Activated CD8-positive, alpha-beta T cell treated with anti-CD3 and anti-CD28 coated beads, Interleukin-2, amount 10 ng/mL, durations not matched to agents 7 days and 5 days (primary cell): ENCODE measurements at places on chromosomes 2 and 18. TPM values are rescaled to one million over a fixed set of nuclear protein-coding genes. Genes with fewer than 3 reads are reported as not detected.

The RGPD3 gene
- 0.31 TPM for total RNA-seq

The LOXL3 gene
- total RNA-seq, result 0.23 TPM

The DLGAP1 gene
- total RNA-seq, result not detected

The TMEM127 gene
- total RNA-seq, result 34.2 TPM

The MERTK gene
- total RNA-seq, result 0.10 TPM

- DNase-seq, result no peak
Measured at GRCh38 chr2:79980816-79981215, 323.7 kb downstream of the LRRTM1 start.

DNA sequence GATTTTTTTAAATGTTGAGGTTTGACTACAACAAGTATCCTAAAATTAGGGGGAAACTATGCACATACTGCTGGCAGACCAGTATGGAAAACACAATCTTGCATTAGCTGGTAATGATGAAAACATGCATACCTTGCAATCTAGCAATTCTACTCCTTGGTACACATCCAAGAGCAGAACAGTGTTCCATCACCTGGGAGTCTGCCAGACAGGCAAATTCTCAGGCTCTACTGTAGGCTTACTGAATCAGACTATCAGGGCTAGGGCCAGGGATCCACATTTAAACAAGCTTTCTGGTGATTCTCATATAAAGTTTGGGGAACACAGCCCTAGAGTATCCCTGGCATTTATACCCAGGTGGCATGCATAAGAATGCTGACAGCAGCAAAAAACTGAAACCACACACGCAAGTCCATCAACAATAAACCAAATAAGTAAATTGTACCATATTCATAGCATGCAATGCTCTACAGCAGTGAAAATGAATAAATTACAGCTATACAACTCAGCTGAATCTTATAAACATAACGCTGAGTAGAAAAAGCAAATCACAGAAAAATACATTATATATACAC, 13.6 kb downstream of the CDH2 start:
- DNase-seq, result no peak
